Nephron progenitor cell (in vitro differentiated cells): ENCODE measurements at places on chromosomes 1 and 21.

DNA sequence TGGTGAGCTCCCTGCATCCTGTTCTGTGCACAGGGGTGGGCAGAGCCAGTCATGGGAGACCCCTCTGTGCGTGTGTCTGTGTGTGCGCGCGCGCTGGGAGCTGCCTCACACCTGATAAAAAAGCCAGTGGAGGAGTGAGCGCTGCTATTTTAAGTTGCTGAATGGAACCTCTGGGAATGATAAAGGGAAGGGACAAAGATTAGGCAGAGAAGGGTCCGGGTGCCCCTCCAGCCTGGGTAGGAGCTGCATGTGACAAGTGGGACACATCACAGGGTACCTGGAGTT lies 847 bp downstream of the ADORA1 start:
- DNase-seq, result no peak
- peaks cover 36% of the 10 kb centered on the region for H3K4me1 ChIP-seq
- H3K36me3 ChIP-seq, result no peaks in the 10 kb centered on the region
- no peak overlapping the region for H3K27ac ChIP-seq
- H3K27me3 ChIP-seq, result peaks cover 62% of the 10 kb centered on the region
- peak overlapping the region; percentile 79 for H3K4me3 ChIP-seq

GRCh38 chr1:41495210-41495948 lies 10.9 kb upstream of the EDN2 start:
- no peak overlapping the region for H3K27ac ChIP-seq
- peak overlapping the region; percentile 18 for H3K4me3 ChIP-seq
- no peak for DNase-seq
- H3K36me3 ChIP-seq, result no peaks in the 10 kb centered on the region
- H3K4me1 ChIP-seq, result peaks cover 33% of the 10 kb centered on the region

- H3K4me1 ChIP-seq, result peaks cover 31% of the 10 kb centered on the region
- H3K36me3 ChIP-seq, result peaks cover 57% of the 10 kb centered on the region
- no peak overlapping the region for H3K4me3 ChIP-seq
- no peak for DNase-seq
- H3K27me3 ChIP-seq, result peaks cover 4% of the 10 kb centered on the region
- no peak overlapping the region for H3K27ac ChIP-seq
These were observed 92.4 kb downstream of the PRDM2 start for GRCh38 chr1:13792419-13792818.

GRCh38 chr1:226425004-226425378 lies 17.1 kb upstream of the PARP1 start:
- peaks cover 6% of the 10 kb centered on the region for H3K27me3 ChIP-seq
- no peak overlapping the region for H3K4me3 ChIP-seq
- H3K36me3 ChIP-seq, result no peaks in the 10 kb centered on the region
- no peak overlapping the region for H3K27ac ChIP-seq
- H3K4me1 ChIP-seq, result peaks cover 43% of the 10 kb centered on the region
- no peak for DNase-seq

DNA sequence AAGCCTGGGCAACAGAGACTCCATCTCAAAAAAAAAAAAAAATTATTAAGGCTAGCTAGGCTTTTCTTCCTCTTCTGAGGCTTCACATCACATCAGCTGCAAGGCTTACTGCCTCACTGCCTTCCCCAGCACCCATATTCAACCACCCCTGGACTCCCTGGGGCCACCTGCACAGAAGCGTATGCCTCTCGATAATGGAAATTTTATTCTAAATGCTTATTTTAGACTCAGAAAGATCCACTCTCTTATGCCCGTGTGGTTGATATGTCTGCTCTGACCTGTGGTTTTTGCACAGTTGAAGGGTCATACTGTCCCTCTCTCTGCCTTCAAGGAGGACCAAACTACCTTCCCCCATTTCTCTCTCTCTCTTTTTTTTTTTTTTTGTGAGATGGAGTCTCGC lies 1.5 kb upstream of the FCRLA start:
- peaks cover 8% of the 10 kb centered on the region for H3K4me1 ChIP-seq
- H3K36me3 ChIP-seq, result no peaks in the 10 kb centered on the region
- no peak overlapping the region for H3K27ac ChIP-seq
- no peak for DNase-seq
- peaks cover 17% of the 10 kb centered on the region for H3K27me3 ChIP-seq

DNA sequence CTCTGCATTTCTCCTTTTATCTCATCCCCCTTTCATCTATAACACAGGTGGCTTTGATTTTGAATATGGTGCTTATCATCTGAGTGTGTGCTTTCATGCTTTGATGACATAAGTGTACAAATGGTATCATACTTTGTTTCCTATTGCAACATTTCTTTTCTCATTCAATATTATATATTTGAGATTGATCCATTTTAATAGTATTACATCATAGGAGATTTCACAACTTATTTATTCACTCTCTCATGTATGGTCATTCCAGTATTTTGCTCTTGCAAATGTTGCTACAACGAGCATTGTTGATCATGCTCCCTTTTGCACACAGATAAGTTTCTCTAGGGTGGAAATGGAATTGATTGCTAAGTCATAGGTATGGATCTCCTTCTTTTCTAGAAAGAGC lies 302.8 kb downstream of the KIF26B start:
- H3K36me3 ChIP-seq, result peaks cover 11% of the 10 kb centered on the region

DNA sequence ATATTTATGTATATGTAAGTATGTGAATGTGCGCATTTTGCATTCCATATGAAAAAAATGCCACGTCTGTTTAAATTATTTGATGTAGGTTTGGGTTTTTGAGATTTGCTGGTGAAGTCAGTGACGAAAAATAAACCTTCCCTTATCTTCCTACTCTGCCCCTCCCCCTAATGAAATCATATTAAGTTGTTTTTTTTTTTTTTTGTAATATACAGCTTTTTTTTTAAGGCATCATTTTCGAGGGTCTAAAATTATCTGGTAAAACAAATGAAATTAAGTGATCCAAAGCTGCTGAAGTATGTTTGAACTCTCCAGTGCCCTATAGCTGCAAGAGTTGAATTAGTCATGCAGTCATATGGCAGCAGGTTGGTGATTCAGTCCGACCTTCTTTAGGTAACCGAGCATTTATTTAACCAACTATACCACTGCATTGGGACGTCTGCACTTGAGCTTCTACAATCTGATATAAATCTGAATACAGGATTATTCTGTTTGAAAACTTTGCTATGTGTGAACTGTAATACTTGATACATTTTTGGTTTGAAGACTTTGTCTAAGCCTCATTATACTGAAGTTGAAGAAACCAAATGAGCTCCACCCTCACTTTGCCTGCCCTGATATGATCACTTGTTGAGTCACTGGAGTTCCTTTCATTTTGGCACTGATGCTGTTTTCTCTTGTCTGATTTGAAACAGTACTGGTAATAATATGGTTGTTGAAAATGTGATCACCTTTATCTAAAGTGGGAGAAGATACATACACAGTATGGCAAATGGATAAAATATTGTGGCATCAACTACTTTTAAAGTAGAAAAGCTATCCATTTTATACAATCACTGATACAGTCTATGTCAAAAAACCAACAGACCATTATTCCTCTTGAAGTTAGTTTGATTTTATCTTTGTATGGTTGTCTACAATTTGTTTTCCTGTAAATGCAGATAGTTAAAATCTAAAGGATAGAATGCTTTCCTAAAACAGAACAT lies 11.7 kb downstream of the PDIK1L start:
- H3K36me3 ChIP-seq, result peaks cover 45% of the 10 kb centered on the region
- DNase-seq, result no peak
- H3K4me1 ChIP-seq, result peaks cover 30% of the 10 kb centered on the region

GRCh38 chr1:38500891-38501290 lies 358.7 kb downstream of the RRAGC start:
- H3K4me3 ChIP-seq, result no peak overlapping the region
- no peaks in the 10 kb centered on the region for H3K36me3 ChIP-seq
- peaks cover 32% of the 10 kb centered on the region for H3K4me1 ChIP-seq
- no peak overlapping the region for H3K27ac ChIP-seq

GRCh38 chr1:117101334-117101733 lies 20.2 kb downstream of the TRIM45 start:
- H3K4me3 ChIP-seq, result no peak overlapping the region
- peaks cover 1% of the 10 kb centered on the region for H3K27me3 ChIP-seq
- H3K4me1 ChIP-seq, result peaks cover 10% of the 10 kb centered on the region
- no peak overlapping the region for H3K27ac ChIP-seq

DNA sequence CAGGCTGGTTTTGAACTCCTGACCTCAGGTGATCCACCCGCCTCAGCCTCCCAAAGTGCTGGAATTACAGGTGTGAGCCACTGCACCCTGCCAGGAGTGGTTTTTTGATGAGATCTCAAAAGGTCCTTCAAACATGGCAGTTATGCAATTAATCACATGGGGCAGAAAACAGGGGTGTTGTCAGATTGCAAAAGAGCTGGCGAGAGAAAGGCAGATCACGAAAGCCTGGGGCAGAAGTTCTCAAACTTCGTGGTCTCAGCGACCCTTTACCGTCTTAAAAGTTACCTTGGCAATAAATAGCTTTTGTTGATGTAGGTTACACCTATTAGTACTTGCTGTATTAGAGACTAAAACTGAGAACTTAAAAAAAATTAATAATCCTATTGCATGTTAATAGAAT lies 16.1 kb downstream of the CNR2 start:
- peaks cover 70% of the 10 kb centered on the region for H3K27me3 ChIP-seq
- H3K36me3 ChIP-seq, result no peaks in the 10 kb centered on the region
- H3K27ac ChIP-seq, result no peak overlapping the region
- DNase-seq, result no peak
- peaks cover 22% of the 10 kb centered on the region for H3K4me1 ChIP-seq
- no peak overlapping the region for H3K4me3 ChIP-seq

DNA sequence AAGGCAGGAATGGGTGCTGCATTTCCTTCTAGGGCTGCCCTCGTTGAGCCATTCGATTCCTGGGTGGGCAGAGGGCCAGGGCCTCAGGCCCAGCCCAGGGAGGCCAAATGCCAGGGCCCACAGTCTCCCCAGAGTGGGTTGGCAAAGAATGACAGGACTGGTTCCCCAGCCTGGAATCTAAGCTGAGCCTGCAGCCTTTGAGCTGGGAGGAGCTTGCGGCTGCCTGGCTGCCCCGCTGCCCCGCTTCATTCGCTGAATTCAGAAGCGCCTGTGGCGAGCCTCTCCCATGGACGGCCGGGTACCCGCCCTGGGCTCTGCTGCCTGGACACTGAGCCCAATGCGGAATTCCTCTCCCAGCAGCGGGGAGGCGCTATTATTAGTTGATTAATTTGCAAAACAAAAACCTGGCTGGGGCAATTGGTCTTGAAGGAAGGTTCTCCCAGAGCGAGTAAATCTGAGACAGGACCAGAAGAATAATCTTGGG lies 32.3 kb upstream of the TARDBP start:
- no peaks in the 10 kb centered on the region for H3K36me3 ChIP-seq
- peak; percentile 68 for DNase-seq
- H3K4me1 ChIP-seq, result peaks cover 17% of the 10 kb centered on the region
- H3K4me3 ChIP-seq, result no peak overlapping the region
- peaks cover 48% of the 10 kb centered on the region for H3K27me3 ChIP-seq

DNA sequence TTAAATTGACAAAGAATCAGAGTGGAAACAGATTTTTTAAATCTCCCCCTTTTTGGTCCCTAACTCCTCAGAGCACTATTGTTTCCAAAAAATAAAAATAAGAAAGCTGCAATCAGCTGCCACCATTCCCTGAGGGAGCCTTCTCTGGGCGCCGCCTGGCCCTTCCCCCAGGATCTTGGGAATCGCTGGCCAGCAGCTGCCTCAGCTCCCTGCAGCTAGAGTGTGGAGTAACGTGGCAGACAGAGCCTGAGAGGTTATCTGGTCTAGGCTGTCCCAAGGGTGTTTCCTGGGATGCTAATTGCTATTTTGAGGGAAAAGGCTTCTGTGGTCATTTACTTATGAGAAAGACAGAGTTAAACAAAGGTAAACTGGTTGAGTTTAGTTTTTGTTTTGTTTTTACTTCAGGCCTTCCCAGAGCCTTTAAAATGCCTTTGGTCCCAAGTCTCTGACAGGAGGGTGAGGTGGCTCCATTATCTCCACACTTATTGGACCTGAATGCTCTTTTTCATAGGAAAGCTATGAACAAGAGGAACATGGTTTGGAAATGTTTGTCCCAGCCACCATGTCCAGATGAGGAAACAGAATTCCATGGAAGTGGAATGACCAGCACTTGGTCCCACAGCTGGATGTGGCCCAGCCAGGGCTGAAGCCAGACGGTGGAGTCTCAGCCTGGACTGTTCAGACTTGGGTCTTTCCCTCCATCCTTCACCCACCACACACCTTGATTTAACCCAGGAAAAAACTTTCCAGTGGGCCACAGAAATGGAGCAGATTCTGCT lies 14.1 kb upstream of the KIAA1614 start:
- H3K4me1 ChIP-seq, result peaks cover 27% of the 10 kb centered on the region
- H3K36me3 ChIP-seq, result peaks cover 5% of the 10 kb centered on the region
- DNase-seq, result no peak

GRCh38 chr21:38897532-38898421 lies 92.0 kb downstream of the ETS2 start:
- H3K27ac ChIP-seq, result no peak overlapping the region
- DNase-seq, result no peak
- peaks cover 4% of the 10 kb centered on the region for H3K27me3 ChIP-seq
- H3K4me3 ChIP-seq, result no peak overlapping the region
- no peaks in the 10 kb centered on the region for H3K36me3 ChIP-seq

- no peaks in the 10 kb centered on the region for H3K36me3 ChIP-seq
- H3K4me1 ChIP-seq, result peaks cover 16% of the 10 kb centered on the region
- no peaks in the 10 kb centered on the region for H3K27me3 ChIP-seq
- H3K4me3 ChIP-seq, result no peak overlapping the region
- no peak for DNase-seq
These were observed 172.3 kb downstream of the SIPA1L2 start for GRCh38 chr1:232457595-232457994.

GRCh38 chr21:26070121-26070520 lies 100.4 kb downstream of the APP start:
- no peak overlapping the region for H3K4me3 ChIP-seq
- H3K27me3 ChIP-seq, result no peaks in the 10 kb centered on the region
- H3K27ac ChIP-seq, result peak overlapping the region; percentile 6
- H3K36me3 ChIP-seq, result peaks cover 5% of the 10 kb centered on the region
- peaks cover 61% of the 10 kb centered on the region for H3K4me1 ChIP-seq

DNA sequence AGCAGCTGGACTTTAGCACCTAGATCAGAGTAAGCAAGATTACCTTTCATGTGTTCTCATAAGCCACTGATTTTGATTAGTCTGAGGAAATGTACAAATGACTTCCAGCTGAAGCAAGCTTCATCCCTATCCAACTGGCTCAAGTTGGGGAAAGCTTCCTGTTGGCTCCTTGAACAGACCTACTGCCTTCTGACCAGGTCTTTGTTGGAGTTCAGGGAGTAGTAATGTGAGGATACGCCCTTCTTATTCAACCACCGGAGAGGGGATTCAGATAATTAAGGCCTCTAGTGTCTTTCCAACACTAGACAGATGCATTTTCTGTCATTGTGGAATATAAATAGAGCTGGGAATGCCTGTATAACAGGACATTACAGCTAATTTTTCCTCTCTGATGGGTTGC lies 268.9 kb downstream of the TGFB2 start:
- H3K36me3 ChIP-seq, result no peaks in the 10 kb centered on the region
- no peak for DNase-seq
- H3K4me1 ChIP-seq, result no peaks in the 10 kb centered on the region

- no peaks in the 10 kb centered on the region for H3K36me3 ChIP-seq
- H3K4me1 ChIP-seq, result no peaks in the 10 kb centered on the region
- H3K4me3 ChIP-seq, result no peak overlapping the region
- no peak for DNase-seq
- no peak overlapping the region for H3K27ac ChIP-seq
These were observed 22.4 kb upstream of the CHRM3 start for GRCh38 chr1:239363930-239364329.

GRCh38 chr1:154159554-154159953 lies 4.7 kb upstream of the NUP210L start:
- peaks cover 83% of the 10 kb centered on the region for H3K36me3 ChIP-seq
- H3K4me3 ChIP-seq, result no peak overlapping the region

- peaks cover 10% of the 10 kb centered on the region for H3K27me3 ChIP-seq
- H3K36me3 ChIP-seq, result no peaks in the 10 kb centered on the region
- no peak for DNase-seq
- H3K4me1 ChIP-seq, result peaks cover 67% of the 10 kb centered on the region
- H3K27ac ChIP-seq, result peak overlapping the region; percentile 74
These were observed 202.3 kb upstream of the GALNT2 start for GRCh38 chr1:229864686-229865230.
